ENCODE measurements at places on chromosomes 2 and 18.
A peak's percentile ranks its signal among the peaks of the same experiment; 100 is the strongest.

- DNase-seq, result no peak
Measured at GRCh38 chr2:3101016-3101942, 276.3 kb downstream of the EIPR1 start.

- DNase-seq, result no peak
Measured at GRCh38 chr2:144456680-144457079, 63.2 kb downstream of the ZEB2 start.

GRCh38 chr2:186927867-186928191 is 78.9 kb upstream of the ZSWIM2 start:
- no peak for DNase-seq

GRCh38 chr2:121562269-121563176 is 31.8 kb downstream of the RNU4ATAC start:
- no peak for DNase-seq

GRCh38 chr2:231259104-231259503 is 60.7 kb downstream of the ARMC9 start:
- no peak for DNase-seq

GRCh38 chr2:124267794-124268193 is 242.7 kb downstream of the CNTNAP5 start:
- DNase-seq, result no peak

DNA sequence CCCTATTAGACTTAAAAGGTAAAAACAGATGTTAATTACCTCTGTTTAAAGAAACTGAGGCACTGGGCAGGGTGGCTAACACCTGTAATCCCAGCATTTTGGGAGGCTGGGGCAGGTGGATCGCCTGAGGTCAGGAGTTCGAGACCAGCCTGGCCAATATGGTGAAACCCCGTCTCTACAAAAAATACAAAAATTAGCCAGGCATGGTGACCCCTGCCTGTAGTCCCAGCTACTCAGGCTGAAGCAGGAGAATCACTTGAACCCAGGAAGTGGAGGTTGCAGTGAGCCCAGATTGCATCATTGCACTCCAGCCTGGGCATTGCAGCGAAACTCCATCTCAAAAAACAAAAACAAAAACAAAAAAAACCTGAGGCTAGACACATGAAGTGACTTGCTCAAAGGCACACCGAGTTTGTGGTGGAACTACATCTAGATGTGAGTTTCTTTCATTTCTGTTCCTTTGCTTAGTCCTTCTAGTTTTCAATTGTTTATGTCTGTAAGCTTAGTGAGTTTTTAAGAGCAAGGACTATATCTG is 40.7 kb downstream of the SLC4A1AP start:
- DNase-seq, result no peak

GRCh38 chr18:74171910-74172606 is 23.7 kb downstream of the TIMM21 start:
- no peak for DNase-seq

GRCh38 chr2:179237209-179237946 is 27.3 kb downstream of the SESTD1 start:
- DNase-seq, result no peak

- DNase-seq, result no peak
Measured at GRCh38 chr2:211390536-211391188, 834.3 kb downstream of the CPS1 start.

- DNase-seq, result no peak
Measured at GRCh38 chr2:28754321-28754720, 2.7 kb downstream of the PPP1CB start.

- no peak for DNase-seq
Measured at GRCh38 chr2:226495466-226496272, 304.0 kb downstream of the IRS1 start.

DNA sequence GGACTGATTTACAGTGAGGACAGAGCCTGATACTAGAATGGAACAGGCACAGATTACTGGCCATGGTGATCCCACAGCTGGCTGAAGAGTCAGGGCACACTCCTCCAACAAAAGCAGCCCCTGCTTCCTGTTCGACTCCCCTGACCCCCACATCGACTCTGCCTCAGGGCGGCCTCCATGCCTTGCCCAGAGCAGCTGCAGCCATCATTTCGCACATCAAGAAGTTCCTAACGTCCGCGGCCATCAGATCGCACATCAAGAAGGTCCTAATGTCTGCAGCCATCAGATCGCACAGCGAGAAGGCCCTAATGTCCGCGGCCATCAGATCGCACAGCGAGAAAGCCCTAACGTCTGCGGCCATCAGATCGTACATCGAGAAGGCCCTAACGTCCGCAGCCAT is 192.8 kb upstream of the PXDN start:
- no peak for DNase-seq

DNA sequence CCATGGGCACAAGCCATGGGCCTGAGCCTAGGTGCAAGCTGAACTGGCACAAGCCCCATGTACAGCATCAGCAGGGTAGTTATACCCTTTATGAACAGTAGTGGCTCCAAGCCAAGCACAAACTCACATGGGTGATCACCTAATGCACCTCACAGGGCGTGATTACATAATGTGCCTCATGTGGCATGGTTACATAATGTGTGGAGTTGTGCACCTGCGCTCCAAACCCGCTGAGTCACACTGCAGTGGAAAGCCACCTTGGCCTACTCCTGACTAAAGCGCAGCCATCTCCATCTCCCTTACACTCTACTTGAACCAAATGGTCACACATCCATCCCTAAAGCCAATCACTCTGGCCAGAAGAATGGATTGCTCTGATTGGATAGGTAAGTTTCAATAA is 279.7 kb downstream of the MBD2 start:
- DNase-seq, result no peak

GRCh38 chr2:239264492-239264837 is 136.4 kb downstream of the HDAC4 start:
- DNase-seq, result peak; percentile 52

DNA sequence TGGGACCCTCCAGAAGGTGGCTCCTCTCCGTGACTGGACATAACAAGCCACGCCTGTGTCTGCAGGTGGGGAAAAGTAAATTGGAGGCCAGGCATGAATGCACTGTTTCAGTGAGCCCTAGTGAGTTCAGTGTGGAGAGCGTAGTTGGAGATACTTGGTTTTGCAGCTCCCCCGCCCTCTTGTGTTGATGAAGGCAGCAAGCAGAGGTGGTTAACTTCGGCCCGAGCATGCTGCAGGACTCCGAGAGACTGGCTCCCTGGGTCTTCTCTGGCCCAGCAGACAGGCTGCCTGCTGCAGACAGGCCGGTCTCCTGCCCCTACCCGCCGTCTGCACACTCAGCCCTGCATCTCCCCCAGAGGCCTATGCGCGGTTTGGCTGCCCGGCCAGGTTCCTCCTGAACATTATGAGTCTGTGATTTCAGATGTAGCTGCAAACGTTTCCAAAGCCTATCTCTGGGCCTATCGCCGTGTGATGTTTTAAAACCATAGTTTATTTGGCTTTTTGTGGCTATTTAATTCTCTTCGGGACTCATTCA is 102.4 kb downstream of the LDLRAD4 start:
- DNase-seq, result no peak

DNA sequence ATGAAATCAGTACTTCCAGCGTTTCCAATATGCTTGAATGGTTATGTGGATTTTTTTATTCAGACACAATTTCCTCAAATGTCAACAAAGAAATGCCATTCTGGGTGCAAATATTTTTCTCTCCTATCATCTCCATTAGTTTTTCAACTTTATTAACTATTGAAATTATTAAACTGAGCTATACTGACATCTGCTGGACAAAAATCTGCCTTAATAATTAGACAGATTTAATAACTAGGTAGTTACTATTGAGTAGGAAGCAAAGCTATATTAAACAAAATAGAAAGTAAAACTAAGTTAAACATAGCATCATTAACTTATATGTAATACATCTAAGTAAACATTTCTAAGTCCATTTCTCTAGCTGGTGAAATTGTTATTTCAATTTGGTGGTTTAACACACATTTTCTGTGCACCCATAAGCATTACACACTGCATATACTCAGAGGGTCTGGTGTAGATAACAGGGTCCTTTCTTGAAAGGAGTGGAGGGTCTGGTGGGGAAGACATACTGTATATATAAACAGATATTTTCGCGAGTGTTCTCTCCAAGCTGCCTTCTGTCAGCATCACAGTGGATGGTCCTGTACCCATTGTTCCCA is 77.0 kb downstream of the LANCL1 start:
- no peak for DNase-seq

GRCh38 chr18:39513186-39513585 is 1947.6 kb upstream of the CELF4 start:
- no peak for DNase-seq

- DNase-seq, result no peak
Measured at GRCh38 chr2:37657471-37657870, 14.0 kb downstream of the CDC42EP3 start.

DNA sequence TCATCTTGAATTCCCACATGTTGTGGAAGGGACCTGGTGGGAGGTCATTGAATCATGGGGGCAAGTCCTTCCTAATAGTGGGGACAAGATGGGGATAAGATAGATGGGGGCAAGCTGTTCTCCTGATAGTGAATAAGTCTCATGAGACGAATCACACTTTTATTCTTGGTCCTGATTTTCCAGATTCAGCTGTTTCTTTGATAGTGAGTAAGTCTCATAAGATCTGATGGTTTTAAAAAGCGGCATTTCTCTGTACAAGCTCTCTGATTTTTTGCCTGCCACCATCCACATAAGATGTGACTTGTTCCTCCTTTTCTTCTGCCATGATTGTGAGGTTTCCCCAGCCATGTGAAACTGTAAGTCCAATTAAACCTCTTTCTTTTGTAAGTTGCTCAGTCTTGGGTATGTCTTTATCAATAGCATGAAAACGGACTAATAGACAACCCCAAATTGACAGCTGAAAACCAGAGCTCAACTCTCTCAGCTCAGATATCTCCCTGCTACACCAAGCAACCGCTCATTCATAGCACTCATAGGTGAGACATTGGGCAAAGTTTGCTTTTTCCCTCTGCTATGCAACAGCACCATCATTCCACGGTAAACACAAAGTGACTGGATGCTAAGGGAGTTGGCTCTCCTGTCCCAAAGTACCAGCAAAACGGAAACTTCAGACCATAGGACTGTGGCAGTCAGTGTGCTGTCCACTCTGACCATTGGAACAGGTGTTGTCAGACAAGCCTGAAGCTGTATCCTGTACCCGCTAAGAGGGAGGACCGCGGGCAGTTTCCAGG is 44.9 kb upstream of the TBC1D8 start:
- DNase-seq, result no peak

GRCh38 chr2:155733091-155733853 is 599.2 kb downstream of the NR4A2 start:
- DNase-seq, result no peak

GRCh38 chr2:163734401-163734800 is 1.4 kb downstream of the FIGN start:
- DNase-seq, result no peak

DNA sequence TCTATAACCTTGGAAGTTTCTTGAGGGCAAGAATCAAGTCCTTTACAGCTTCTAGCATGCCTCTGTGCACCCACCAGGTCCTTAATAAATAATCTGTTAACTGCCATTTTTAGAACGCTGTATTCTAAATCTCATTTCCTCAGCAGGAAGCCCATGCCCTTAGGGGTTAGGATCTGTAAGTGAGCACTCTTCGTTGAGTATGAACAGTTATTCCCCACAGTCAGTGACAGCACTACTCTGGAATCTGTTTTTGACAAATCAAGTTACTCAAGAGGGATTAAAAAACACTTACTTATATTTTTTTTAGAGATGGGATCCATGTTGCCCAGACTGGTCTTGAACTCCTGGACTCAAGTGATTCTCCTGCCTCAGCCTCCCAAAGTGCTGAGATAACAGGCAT is 14.6 kb downstream of the PAIP2B start:
- no peak for DNase-seq

- DNase-seq, result no peak
Measured at GRCh38 chr18:25827961-25828561, 262.4 kb downstream of the SS18 start.

- no peak for DNase-seq
Measured at GRCh38 chr2:136136931-136137330, 19.0 kb upstream of the CXCR4 start.

DNA sequence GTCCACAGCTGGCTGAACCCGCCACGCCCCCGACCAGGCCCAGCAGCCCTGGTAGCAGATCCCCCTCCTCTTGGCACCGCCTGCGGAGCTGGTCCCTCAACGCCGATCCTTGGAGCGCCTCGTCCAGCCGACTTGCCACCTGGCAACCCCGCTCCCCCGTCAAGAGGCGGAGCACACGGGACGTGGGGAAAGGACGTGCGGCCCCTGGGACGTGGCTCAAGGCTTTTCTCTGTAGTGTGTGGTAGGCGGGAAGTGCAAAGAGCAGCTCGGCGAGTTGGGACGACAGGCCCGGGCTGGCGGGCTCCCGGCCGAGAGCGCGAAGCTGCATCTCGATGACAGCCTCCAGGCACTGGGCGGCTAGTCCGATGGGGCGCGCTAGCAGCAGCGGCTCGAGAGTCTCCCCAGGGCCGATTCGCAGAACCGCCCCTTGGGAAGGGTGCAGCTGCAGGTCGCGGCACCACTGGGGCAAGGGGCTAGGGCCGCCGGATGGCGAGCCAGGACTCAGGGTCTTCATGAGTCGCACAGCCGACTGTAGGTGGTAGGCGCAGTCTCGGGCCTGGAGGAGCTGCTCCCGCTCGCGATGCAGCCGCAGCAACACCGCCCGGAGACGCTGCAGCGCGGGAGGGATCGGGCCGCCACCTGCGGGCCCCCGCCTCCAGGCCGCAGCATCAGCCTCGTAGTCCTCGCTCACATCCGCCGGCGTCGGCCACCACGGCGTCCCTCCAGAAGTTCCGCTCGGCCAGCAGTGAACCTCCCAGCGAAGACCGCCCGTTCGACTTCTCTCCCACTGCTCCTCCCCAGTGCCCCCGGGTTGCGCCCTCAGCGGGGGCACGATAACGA is 617 bp downstream of the CCDC142 start:
- peak; percentile 72 for DNase-seq

- no peak for DNase-seq
Measured at GRCh38 chr2:164146441-164146840, 410.6 kb upstream of the FIGN start.

- no peak for DNase-seq
Measured at GRCh38 chr18:25077038-25077943, 274.7 kb downstream of the ZNF521 start.

GRCh38 chr2:169090133-169090820 is 20.9 kb downstream of the DHRS9 start:
- no peak for DNase-seq

GRCh38 chr2:200929334-200930249 is 33.9 kb downstream of the ORC2 start:
- DNase-seq, result no peak

DNA sequence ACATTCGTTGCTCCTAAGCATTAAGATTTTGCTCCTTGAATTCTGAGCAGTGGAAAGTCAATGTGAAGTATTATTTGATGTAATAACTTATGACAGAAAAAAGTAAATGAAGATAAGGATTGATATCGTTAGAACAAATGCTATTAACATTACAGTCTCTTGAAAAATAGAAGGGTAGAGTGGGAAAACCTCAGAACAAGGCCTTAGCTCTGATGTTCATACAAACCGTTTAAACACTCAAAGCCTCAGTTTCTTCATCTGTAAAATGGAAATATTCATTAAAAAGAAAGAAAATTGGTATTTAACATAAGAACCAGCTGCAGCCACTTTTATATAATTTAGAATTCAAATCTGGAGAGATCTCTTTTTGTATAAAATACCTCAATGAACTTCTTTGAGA is 250.4 kb upstream of the NCKAP5 start:
- no peak for DNase-seq

- DNase-seq, result no peak
Measured at GRCh38 chr2:62964671-62965070, 86.0 kb upstream of the OTX1 start.
